Hair follicle dermal papilla cell (primary cell): ENCODE measurements at places on chromosomes 6 and 20. TPM values are rescaled to one million over a fixed set of nuclear protein-coding genes. Genes with fewer than 3 reads are reported as not detected.

The PRICKLE4 gene
- total RNA-seq: not detected in 2 replicates

The CNR1 gene
- total RNA-seq: not detected in 2 replicates

The TFAP2D gene
- total RNA-seq: not detected in 2 replicates

The RWDD2A gene
- total RNA-seq: 4.3 and 4.4 TPM in 2 replicates

The RIPPLY2 gene
- 0.61 and 0.97 TPM in 2 replicates for total RNA-seq

The BMP5 gene
- not detected in 2 replicates for total RNA-seq

The SNAP91 gene
- 0.49 and 1.1 TPM in 2 replicates for total RNA-seq

The BTNL2 gene
- total RNA-seq: not detected in 2 replicates

The CDH26 gene
- 0.12 and 0.49 TPM in 2 replicates for total RNA-seq

The DLK2 gene
- 0.16 TPM in 1 of 2 replicates, not detected in the other for total RNA-seq

The OLIG3 gene
- not detected in 2 replicates for total RNA-seq

The CYP39A1 gene
- 4.4 and 4.5 TPM in 2 replicates for total RNA-seq

The TRIM31 gene
- total RNA-seq: not detected in 2 replicates

The CYB5R4 gene
- total RNA-seq: 6.9 and 8.0 TPM in 2 replicates

The CFB gene
- total RNA-seq: 13.5 and 31.3 TPM in 2 replicates

The LHFPL5 gene
- not detected in 2 replicates for total RNA-seq

The XKR7 gene
- total RNA-seq: not detected in 2 replicates

The MYLK4 gene
- 0.81 and 0.85 TPM in 2 replicates for total RNA-seq

The IDH3B gene
- 57.0 and 66.4 TPM in 2 replicates for total RNA-seq

The SLC35F1 gene
- total RNA-seq: under 0.01 TPM in 1 of 2 replicates, not detected in the other

The TEAD3 gene
- total RNA-seq: 16.0 and 18.3 TPM in 2 replicates

The LST1 gene
- total RNA-seq: not detected in 2 replicates

The SYCP2L gene
- 0.16 TPM in 1 of 2 replicates, not detected in the other for total RNA-seq

The CST7 gene
- total RNA-seq: not detected in 2 replicates

The MAP1LC3A gene
- 36.2 and 49.1 TPM in 2 replicates for total RNA-seq

The PRDM13 gene
- total RNA-seq: not detected in 2 replicates

The CABLES2 gene
- total RNA-seq: 2.1 and 2.3 TPM in 2 replicates

The B3GAT2 gene
- total RNA-seq: under 0.01 TPM in 1 of 2 replicates, not detected in the other

The SLC2A4RG gene
- total RNA-seq: 41.5 and 45.7 TPM in 2 replicates

The EYS gene
- under 0.01 TPM in 2 replicates for total RNA-seq

The GMNN gene
- total RNA-seq: 8.6 and 9.0 TPM in 2 replicates

The DEFB132 gene
- total RNA-seq: not detected in 2 replicates

The DDX43 gene
- 0.81 and 1.8 TPM in 2 replicates for total RNA-seq

The TUBB2A gene
- 120 and 146 TPM in 2 replicates for total RNA-seq

The COL19A1 gene
- 0.16 TPM in 1 of 2 replicates, not detected in the other for total RNA-seq
